ENCODE measurements at places on chromosomes 6 and 20.
A peak's percentile ranks its signal among the peaks of the same experiment; 100 is the strongest.

GRCh38 chr20:18847226-18847755, 33.7 kb downstream of the SCP2D1 start:
- no peak for DNase-seq

- no peak for DNase-seq
Measured at GRCh38 chr6:25934735-25935313, 4.3 kb upstream of the SLC17A2 start.

DNA sequence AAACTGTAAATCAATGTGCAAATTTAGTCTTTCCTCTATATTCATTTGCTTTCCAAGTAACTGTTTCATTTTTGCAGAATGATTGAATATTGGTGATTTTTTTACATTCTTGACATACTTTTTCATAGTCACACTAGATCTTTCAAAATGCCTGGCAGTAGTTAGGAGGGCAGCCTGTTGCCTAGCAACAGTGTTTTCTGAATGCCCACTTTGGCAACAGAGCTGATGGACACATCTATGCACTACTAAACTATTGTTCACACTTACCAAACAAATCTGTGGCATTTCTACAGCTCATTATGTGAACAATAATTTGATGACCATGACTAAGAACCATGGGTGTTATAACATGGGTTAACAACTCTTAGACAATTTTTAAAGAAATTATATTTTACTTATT, 438.0 kb upstream of the IMPG1 start:
- no peak for DNase-seq

- no peak for DNase-seq
Measured at GRCh38 chr20:891706-892080, 24.4 kb downstream of the ANGPT4 start.

DNA sequence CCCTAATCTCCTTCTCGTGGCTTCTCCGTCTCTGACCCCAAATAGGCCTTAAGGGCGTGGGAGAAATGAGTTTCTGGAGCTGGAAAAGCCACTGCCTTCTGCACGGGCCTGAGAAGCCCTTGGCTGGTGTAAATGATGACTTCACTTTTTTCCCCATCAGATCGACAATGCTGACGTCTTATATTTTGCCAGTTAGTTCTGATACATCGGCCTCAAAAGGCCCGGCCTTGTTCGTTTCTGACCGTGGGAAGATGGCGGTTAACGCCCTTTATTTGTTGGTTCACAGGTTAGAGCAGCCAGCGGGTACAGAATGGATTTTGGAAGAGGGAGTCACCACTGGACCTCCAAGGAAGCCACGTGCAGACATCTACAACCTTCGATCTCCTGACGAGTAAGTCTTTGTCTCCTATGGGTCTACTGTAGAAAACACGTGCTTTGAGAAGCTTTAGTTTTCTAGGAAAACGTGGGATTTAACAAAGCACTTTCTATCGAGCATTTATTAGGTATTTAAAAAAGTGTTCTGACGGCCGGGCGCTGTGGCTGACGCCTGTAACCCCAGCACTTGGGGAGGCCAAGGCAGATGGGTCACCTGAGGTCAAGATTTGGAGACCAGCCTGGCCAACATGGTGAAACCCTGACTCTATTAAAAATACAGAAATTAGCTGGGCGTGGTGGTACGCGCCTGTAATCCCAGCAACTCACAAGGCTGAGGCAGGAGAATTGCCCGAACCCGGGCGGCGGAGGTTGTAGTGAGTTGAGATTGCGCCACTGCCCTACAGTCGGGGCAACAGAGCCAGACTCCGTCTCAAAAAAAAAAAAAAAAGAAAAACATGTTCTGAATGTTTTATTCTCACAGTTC, 1.2 kb upstream of the ZNFX1 start:
- DNase-seq: no peak

- no peak for DNase-seq
Measured at GRCh38 chr20:10761786-10762185, 88.0 kb upstream of the JAG1 start.

- DNase-seq: no peak
Measured at GRCh38 chr6:104201557-104201956, 658.2 kb downstream of the HACE1 start.

DNA sequence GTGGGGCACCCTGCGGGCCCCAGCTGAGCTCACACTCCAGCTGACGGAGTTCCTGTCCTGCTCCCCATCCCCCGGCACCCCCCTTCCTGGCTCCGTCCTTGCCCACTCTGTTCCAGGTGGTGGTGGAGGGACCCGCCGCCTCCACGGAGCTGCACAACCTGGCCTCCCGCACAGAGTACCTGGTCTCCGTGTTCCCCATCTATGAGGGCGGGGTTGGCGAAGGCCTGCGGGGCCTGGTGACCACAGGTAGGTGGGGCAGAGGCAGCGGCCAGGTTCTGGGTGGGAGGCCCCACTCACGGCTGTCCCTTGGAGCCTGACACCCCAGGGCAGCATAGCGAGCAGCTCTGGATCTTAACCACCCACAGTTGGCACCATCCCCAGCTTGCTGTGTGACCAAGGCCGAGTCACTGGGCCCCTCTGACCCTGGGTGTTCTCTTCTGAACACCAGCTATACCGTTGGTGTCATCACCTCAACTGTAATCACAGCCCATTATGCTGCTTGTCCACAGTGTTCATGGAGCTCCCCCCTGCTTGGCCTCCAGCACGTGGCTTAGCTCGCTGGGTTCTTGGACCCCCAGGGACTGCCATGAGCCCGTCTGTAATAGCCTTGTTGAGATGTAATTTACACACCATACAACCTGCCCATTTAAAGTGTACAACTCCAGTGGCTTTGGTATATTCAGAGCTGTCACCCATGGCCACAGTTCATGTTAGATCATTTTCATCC, 17.4 kb downstream of the COL20A1 start:
- DNase-seq: no peak

DNA sequence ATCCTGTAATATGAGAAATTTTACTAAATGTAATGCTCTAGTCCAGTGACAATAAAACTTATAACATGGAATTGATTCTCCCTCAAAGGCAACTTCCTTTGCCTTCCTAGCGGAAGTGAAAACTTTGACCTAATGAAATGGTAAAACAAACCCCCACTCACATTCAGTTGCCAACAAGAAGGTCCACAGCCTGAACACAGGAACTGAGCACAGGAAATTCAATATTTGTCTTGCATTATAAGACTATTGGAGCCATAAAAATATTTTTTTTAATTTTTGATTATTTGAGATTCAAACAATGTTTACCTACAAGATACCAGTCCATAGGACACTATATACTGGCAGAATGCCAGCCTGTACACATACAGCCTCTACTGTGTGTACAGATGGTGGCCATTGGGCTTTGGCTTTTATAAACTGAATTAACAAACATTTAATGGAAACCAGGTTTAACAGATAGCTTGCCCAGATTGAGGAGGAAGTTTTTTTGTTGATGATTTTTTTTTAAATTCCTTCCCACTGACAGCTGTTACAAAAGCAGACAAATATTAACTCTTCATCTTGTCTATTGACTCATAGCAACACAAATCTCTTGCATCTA, 481.5 kb upstream of the JAG1 start:
- DNase-seq: no peak

DNA sequence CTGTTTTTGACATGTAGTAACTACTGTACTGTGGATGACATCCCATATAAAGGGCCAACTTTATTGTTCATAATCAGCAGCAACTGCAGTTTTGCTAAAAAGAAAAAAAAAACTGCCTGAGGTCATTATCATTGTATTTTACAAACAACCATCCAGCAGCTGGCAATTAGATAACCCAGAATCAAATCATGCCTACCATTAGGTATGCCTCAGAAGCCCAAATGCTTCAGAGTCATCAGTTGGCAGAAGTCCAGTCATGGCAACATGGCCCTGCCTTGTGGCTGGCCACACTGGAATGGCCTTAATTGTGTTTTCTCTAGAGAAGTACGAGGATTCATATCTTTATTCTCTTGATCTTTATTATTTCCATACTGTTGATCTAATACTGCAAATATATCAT, 462.4 kb upstream of the NRSN1 start:
- no peak for DNase-seq

DNA sequence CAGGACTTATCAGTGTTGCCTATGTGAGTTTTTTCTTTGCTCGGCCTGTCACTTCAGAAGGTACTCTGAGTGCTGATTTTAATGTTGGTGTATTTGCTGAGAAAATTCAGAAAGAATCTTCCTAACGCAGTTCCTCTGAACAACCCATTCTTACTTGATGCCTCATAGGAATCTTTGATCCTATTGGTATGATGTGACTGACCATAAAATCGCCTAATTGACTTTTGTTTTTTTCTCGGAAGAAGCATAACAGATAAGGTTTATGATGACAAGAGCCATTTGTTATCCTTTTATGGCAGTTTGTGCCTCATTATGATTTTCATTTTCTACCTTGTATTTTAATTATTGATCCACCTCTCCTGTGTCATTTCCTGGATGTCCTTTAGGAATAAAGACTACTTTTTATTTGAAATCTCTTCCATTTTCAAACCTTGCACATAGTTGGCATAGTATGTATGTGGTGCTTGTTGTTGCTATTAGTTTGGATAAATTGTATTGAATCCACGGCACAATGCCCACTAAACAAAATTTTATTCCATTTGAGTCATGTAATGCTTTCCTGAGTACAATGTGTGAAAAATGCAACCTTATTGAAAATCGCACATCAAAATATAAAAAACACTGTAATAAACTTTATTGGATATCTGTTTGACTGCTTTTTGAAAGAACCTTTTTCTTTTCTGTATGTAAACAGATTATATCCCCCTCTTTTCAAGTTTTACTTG, 37.3 kb downstream of the LRRC1 start:
- no peak for DNase-seq

- DNase-seq: no peak
Measured at GRCh38 chr20:2162125-2162822, 60.6 kb downstream of the STK35 start.

GRCh38 chr6:113540466-113540865, 316.7 kb upstream of the MARCKS start:
- DNase-seq: no peak

DNA sequence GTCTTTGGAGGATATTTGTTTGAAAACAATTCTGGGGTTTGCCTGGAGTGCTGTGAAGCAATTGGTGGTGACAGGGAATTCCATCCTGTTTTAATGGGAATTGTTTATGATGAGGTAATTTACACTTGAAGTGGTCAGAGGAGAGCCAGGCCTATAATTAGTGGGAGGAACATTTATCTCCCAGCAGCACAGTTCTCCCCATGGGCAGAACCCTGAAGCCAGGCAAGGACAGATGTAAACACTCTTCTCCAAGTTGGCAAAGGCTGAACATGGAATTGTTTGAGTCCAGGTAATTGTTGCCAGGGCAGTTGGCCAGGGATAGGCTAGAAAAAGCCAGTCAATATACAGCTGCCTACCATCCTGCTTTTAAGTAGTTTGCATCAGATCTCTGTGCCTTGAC, 789.7 kb downstream of the FRK start:
- DNase-seq: no peak

DNA sequence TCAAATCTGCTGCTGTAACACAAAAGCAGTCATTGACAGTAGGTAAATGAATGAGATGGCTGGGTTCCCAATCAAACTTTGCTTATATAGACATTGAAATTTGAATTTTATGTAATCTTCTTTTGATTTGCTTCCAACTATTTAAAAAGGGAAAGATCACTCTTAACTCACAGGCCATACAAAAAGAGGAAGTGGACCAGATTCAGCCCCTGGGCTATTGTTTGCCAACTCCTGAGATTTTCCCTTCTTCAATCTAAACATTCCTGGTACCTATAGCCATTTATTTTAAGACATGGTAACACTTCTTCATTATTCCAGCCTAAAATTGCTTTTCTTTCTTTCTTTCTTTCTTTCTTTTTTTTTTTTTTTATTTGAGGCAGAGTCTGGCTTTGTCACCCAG, 260.6 kb downstream of the TFAP2A start:
- DNase-seq: no peak

GRCh38 chr6:7685276-7685675, 40.6 kb upstream of the BMP6 start:
- no peak for DNase-seq

GRCh38 chr6:150755042-150755441, 110.5 kb upstream of the MTHFD1L start:
- DNase-seq: no peak

GRCh38 chr6:79070206-79070825, 7.7 kb downstream of the PHIP start:
- DNase-seq: no peak

DNA sequence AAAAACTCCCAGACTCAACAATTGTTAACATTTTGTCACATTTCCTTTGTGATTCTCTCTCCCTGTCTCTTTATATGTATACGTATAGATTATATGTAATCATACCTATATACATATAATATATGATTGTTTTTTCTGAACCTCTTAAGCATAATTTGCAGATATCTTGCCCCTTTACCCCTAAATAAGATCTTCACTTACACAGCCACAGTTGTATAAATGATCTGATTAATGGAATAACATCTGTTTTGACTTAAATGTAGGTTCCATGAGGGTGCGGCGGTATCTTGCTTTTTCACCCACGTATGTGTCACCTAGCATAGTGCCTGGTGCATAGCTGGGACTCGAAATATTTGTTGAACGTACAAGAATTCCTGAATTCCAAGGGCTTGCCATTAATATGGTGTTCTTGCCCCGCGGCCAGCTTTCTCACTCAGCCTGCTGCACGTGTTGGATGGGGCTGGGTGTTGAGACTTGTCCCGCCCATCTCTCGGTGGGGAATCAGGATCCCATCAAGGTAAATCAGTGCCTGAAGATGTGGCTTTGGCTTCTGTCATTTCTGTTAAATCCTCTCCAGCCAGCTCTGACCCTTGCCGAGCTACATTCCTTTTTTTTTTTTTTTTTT, 10.4 kb upstream of the MANBAL start:
- DNase-seq: no peak

GRCh38 chr6:34189806-34190503, 44.1 kb upstream of the GRM4 start:
- DNase-seq: peak; percentile 36

- no peak for DNase-seq
Measured at GRCh38 chr20:19161336-19161735, 51.1 kb upstream of the SLC24A3 start.

DNA sequence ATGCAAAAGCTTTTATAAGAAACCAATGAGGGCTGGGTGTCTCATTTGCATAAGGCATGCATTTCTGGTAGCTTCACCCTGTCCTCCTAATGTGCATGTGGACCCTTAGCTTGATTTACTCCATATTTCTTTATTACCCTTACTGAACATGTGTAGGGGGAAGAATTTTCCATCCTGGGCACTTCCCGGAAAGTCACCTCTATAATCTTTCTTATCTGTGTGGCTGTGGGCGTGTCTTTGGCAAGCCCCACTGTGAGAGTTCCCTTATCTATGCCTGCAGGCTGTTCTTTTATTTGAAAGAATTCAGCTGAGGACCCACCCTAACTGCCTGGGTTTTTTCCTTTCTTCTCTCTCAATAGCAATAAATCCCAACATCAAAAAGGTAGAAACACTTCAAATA, 627.8 kb downstream of the DOK5 start:
- DNase-seq: no peak

GRCh38 chr6:6758915-6759654, 170.6 kb downstream of the LY86 start:
- DNase-seq: no peak
